ENCODE measurements at places on chromosomes 7 and 10. TPM values are rescaled to one million over a fixed set of nuclear protein-coding genes. Genes with fewer than 3 reads are reported as not detected.

- no peak for DNase-seq
- H3K4me1 ChIP-seq: peaks cover 29% of the 10 kb centered on the region
- H3K27me3 ChIP-seq: no peaks in the 10 kb centered on the region
These were observed 2.7 kb downstream of the LHPP start for GRCh38 chr10:124464028-124464965.

The ZC3HAV1L gene
- 7.3 TPM for total RNA-seq

The NPVF gene
- not detected for total RNA-seq

The BTBD16 gene
- total RNA-seq: not detected

DNA sequence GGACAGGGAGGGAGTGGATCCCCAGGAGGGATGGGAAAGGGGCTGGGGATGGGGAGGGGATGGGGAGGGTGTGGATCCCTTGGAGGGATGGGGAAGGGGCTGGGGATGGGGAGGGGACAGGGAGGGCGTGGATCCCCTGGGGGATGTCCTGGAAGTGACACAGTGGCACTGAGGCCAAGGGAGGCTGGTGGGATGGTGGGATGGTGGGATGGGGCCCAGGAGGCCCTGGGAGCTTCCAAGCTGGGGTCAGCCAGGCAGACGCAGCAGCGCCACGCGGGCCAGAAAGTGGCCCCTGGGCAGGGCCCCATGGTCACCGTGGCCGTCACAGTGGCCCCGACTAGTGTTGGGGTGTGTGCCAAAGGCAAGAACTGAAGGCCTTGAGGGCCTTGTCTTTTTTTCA is 67.8 kb downstream of the INPP5A start:
- no peak for DNase-seq
- no peak overlapping the region for H3K27ac ChIP-seq
- H3K27me3 ChIP-seq: no peaks in the 10 kb centered on the region
- H3K4me3 ChIP-seq: no peak overlapping the region
- peaks cover 30% of the 10 kb centered on the region for H3K4me1 ChIP-seq

GRCh38 chr10:58857251-58857805 is 319.1 kb upstream of the PHYHIPL start:
- H3K27ac ChIP-seq: peak overlapping the region; percentile 13
- H3K4me1 ChIP-seq: no peaks in the 10 kb centered on the region
- no peak for DNase-seq
- H3K4me3 ChIP-seq: no peak overlapping the region
- no peaks in the 10 kb centered on the region for H3K36me3 ChIP-seq
- no peaks in the 10 kb centered on the region for H3K27me3 ChIP-seq

DNA sequence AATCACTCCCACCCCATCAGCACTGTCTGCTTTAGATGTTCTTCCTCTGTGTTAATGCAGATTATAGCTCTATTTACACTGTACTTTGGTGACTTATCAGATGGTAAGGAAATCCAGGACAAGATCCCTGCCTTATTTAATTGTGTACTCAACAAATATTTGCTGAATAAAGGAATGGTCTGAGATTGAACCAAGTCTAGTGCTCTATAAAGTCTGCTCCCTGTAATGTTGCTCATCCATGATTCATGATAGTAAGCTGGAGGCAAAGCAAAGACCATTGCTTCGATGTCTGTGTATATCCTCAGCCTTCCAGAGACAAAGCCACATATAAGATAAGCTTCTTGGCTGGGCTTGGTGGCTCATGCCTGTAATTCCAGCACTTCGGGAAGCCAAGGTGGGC is 33.5 kb downstream of the PLCE1 start:
- no peaks in the 10 kb centered on the region for H3K27me3 ChIP-seq
- DNase-seq: no peak
- peaks cover 12% of the 10 kb centered on the region for H3K36me3 ChIP-seq
- no peak overlapping the region for H3K4me3 ChIP-seq
- no peaks in the 10 kb centered on the region for H3K4me1 ChIP-seq
- H3K27ac ChIP-seq: no peak overlapping the region

DNA sequence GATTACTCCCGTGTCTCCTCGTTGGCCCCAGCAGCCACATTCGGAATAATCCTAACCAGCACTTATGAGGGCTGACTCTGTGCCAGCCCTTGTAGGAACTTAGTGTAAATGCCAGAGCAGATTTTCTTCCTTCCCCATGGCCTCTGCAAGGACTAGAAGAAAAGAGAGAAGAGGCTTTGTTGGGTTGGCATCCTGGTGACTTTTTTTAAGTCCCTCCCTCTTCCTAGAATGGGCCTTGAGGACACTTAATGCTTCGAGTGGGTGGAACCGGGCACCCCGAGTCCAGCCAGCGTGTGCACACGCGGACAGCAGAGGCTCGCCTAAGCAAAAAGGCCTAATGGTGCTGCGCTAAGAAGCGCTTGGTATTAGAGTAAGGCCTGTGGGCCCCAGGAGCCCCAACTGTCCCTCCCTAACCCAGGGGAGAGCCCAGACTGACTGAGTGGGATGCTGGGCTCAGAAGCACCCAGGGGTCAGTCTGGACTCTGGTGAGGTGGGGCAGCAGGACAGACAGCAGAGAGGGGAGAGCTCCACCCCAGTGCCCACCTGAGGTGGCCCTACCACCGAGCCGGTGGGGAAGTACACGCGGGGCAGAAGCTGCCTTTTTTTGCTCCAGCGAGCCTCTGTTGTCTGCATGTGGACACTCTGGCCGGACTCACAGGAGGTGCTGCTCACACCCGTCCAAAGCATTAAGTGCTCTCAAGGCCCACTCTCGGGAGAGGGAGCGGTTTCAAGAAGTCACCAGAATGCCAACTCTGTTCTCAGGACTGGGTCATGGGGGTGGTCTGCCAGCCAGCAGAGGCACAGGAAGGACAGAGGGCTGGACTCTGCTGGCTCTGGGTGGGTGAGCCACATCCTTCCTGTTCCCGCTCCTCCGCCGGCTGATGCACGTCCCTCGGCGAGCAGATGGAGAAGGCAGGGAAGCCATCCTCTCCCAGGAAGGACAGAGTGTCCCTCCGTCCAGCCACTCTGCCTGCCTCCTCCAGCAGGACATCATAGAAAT is 12.5 kb downstream of the ITPRIP start:
- no peaks in the 10 kb centered on the region for H3K27me3 ChIP-seq
- H3K36me3 ChIP-seq: peaks cover 25% of the 10 kb centered on the region
- no peak overlapping the region for H3K4me3 ChIP-seq

GRCh38 chr7:142927085-142927745 is 6.3 kb downstream of the TRPV5 start:
- no peak overlapping the region for H3K27ac ChIP-seq
- H3K36me3 ChIP-seq: no peaks in the 10 kb centered on the region
- DNase-seq: peak; percentile 58
- H3K4me1 ChIP-seq: no peaks in the 10 kb centered on the region

DNA sequence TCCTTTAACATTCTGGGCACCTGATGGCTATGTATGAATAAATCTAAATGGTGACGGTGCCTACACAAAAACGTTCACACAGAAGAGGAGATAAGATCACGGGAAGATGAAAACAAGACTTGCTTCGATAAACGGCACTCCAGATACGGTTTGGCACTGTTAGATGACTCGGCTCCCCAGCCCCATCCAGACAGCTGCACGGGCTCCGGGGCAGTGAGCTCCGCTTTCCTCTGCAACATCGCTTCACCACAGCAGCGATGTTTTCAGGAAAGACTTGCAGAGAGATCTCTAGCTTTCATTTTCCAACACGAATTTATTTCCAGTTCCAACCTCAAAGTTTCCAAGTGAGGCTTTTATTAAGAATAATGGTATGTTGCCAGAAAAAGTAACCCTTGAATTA is 132.1 kb downstream of the KLF6 start:
- no peaks in the 10 kb centered on the region for H3K36me3 ChIP-seq
- H3K27me3 ChIP-seq: no peaks in the 10 kb centered on the region
- H3K4me1 ChIP-seq: no peaks in the 10 kb centered on the region
- no peak overlapping the region for H3K27ac ChIP-seq

The MUC12 gene
- total RNA-seq: not detected

All from right atrium auricular region (tissue), 2 donors.